ENCODE measurements at places on chromosomes 13 and 19. TPM values are rescaled to one million over a fixed set of nuclear protein-coding genes. Genes with fewer than 3 reads are reported as not detected.

Gene TEX29
- not detected for total RNA-seq

Gene MTMR6
- 20.3 TPM for total RNA-seq

Gene FOXO1
- total RNA-seq = 5.4 TPM

Gene MIA
- 2.1 TPM for total RNA-seq

Gene DHDH
- total RNA-seq = 0.11 TPM

Gene CCDC70
- total RNA-seq = not detected

Gene LRRC25
- not detected for total RNA-seq

Gene FGF22
- total RNA-seq = not detected

Gene ZNF440
- 5.9 TPM for total RNA-seq

Gene OSCAR
- 0.70 TPM for total RNA-seq

Gene DNAJB1
- 100 TPM for total RNA-seq

Gene ZNF541
- total RNA-seq = not detected

Gene LIM2
- not detected for total RNA-seq

Gene ZIC5
- total RNA-seq = not detected

Gene PTH2
- not detected for total RNA-seq

Gene MBD3L2
- total RNA-seq = not detected

Gene ZNF729
- total RNA-seq = not detected

Gene COX7A1
- not detected for total RNA-seq

Gene PGLYRP1
- not detected for total RNA-seq

Gene IL12RB1
- total RNA-seq = not detected

Gene DCLK1
- total RNA-seq = not detected

Gene ZNF709
- total RNA-seq = 0.47 TPM

Measured in hair follicular keratinocyte (primary cell).